Activated naive CD4-positive, alpha-beta T cell treated with anti-CD3 and anti-CD28 coated beads, Interleukin-2, amount 10 ng/mL, durations not matched to agents 5 hours and 36 hours (primary cell): ENCODE measurements at places on chromosomes 1 and 21. TPM values are rescaled to one million over a fixed set of nuclear protein-coding genes. Genes with fewer than 3 reads are reported as not detected.

RBBP4 gene
- 265 TPM for total RNA-seq

RNU1-3 gene
- 1,658 TPM for total RNA-seq

GJB5 gene
- total RNA-seq = not detected

TIMM17A gene
- 39.1 TPM for total RNA-seq

PTTG1IP gene
- 74.7 TPM for total RNA-seq

RXFP4 gene
- not detected for total RNA-seq

FCRL4 gene
- total RNA-seq = not detected

SIK1 gene
- 10.0 TPM for total RNA-seq

GATAD2B gene
- total RNA-seq = 77.9 TPM

PGBD5 gene
- total RNA-seq = not detected

CCDC190 gene
- not detected for total RNA-seq

PLA2G2E gene
- total RNA-seq = not detected

FMO4 gene
- total RNA-seq = 1.3 TPM

DDR2 gene
- 0.08 TPM for total RNA-seq

PODN gene
- not detected for total RNA-seq
